ENCODE measurements at places on chromosomes 5 and 9. TPM values are rescaled to one million over a fixed set of nuclear protein-coding genes. Genes with fewer than 3 reads are reported as not detected.

DNA sequence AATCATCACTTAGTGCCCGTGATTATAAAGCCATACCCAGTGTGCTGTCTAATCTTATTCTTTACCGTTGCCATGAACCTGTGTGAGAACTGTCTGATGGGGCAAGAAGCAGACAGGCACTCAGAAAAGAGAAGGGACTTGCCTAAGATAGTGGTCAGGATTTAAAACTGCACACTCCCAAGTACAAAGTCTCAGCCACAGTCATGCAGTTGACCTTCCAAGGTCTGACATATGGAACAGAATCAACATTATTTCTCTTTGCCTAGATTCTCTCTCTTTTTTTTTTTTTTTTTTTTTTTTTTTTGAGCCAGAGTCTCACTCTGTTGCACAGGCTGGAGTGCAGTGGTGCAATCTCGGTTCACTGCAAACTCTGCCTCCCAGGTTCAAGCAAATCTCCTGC, 1.9 kb upstream of the PPP2CA start:
- DNase-seq = no peak

DNA sequence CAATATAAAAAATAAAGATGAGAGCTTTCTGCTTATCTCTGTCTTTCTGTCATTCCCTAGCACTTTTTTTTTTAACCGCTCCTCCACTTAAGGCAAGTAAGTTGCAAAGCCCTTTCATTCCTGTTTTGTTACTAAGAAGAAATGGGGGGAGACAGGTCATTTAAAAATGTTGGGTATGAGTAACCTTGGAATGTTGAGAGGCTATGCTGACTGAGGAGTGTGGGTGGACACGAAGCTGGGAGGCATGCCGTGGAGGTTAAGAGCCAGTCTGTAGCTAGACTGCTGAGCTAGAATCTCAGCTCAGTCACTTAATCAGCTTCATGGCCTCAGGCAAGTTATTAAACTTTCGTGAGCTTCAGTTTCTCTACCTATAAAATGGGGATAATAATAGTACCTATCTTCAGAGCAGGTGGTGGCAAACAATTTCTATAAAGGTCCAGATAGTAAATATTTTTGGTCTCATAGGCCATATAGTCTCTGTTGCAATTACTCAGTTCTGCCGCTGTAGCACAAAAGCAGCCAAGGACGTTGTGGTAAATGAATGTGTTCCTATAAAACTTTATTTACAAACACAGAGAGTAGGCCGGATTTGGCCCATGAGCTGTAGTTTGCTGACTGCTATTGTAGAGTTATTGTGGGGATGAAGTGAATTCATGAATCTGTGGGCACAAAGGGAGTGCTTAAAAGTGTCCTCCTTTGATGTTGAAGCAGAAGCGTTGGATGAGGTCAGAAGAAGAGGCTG, 220.0 kb downstream of the GABBR2 start:
- DNase-seq = peak; percentile 88

ENTR1 gene
- total RNA-seq = 65.6 TPM

DNA sequence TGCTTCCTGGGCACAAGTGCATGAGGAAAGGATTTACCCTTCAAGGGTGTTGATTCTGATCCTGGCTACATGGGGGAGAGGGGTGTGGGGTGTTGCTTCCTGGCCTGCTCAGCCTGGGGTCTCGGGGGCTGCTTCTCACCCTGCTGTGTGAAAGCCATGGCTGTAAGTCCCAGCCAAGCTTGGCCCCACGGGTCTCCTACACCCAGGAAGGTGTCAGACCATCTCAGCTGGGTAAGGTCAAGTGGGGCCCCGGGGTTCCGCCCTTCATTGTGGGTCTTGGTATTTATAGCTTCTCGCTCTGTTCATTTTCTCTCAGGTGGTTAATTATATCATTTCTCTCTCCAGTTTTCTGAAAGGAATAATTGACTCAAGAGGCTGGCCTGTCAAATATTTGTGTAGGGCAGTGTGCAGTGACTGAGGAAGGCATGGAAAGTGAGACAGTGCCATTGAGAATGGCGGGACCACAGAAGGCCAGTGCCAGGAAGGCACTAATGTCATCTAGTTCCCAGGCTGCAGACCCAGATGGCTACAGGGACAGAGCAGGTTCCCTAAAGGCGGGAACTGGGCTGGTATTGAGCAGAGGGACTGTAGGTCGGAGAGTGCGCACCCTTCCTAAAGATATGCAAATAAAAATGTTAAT, 126.0 kb downstream of the FOXD1 start:
- DNase-seq = no peak

DNA sequence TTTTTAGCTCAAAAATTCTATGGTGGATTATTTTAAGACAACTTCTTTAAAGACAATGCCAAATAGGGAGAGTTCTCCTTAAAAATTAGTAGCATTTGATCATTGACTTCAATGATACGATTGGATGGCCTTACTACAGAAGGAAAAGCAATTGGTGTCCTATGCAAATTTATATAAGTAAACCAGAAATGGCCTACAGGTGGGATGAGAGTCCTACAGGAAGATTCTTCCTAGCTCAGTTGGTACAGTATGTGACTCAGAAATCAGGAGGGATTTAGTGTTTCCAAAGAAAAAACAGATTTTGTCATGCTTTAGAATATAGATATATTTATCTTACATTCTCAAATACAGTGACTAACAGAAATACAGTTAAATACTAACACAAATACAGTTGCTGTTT, 6.5 kb downstream of the ANKRA2 start:
- no peak for DNase-seq

DNA sequence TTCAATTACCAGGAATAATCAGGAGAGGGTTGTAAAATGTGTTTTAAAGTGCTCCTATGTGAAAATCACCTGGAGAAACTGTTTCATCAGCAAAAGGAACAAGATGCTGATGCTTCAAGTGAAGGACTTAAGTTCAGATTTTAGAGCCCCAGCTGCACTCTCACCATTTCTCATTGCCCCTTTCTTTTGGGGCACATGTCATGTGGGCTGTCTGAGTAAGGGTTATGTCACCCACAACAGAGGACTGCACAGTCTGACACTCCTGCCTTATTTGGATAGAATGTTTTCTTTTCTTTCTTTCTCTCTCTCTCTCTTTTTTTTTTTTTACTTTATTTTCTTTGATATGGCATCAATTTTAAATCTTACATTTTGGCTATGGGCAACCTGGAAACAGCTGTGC, 204.1 kb upstream of the EFNA5 start:
- no peak for DNase-seq

DNA sequence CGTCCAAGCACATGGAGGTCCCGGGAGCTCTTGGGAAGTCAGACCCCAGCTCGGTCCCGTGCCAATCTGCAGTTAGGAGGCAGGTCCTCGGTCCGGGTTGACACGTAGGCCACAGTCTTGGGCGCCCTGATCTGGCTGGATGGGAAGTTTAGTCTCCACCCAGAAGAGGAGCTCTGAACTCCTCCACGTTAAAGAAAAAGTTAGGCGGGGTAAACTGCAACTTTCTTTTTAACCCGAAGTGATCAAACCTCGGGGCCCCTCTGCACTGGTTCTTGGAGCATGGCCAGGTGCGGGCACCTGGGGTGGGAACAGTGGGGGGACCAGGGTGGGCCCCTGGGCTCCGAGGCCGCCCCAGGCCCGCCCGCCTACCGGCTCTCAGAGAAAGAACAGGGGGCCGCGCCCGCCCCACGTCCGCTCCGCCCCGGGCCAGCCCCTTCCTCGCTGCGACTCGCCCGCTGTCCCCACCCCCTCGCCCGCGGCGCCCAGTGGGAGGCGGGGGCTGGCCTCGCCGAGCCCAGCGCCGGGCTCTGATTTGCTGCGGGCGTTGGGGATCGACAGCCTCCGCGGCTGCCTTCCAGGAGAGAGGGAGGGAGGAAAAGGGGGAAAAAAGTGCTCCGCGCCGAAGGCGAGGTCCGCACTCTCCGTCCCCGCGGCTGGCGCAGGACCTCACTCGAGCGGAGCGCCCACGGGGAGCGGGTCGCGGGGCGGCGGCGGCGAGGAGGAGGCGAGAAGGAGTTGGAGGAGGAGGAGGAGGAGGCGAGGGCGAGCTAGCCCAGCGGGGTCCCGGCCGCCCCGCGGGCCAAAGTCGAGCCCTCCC, at the start of gene COL5A1:
Gene COL5A1, plus strand, starts transcription at position 631 of the 817 bp plus-strand sequence. CDS start 385 bp downstream, outside the sequence.
- DNase-seq = peak; percentile 95

DNA sequence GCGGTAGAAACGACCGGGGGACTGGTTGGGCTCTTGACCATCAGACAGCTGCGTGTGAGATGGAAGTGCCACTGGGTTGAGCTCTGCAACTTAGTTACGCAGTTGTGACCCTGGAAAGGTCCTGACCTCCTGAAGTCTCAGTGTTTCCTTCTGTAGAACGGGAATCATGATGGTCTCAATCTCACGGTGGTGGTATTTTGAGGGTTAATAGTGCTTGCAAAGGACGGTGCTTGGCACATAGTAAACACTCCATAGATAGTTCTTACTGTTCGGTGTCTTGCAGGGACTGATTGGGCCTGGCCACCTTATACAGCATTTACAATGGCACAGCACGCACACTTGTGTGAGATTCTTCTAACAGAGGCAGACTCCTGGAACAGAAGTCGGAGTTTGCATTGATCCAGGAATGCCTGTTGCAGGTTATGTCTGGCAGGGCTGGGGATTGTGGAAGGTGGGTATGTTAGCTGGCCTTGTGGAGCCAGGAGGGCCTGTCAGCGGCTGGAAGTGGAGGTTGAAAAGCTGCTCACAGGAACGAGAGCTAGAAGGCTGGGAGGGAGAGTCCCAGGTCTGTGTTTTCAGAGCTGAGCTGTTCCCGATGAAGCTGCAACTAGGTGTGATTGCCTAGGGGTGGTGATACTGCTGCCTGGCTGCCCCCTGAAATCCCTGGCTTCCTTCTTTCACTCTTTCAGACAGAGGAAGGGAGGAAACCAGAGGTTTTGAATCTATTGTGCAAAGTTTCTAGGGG, 962 bp upstream of the TXN start:
- peak; percentile 14 for DNase-seq

NPR3 gene
- 5.8 TPM for total RNA-seq

Data from MG63 (cell line).